T-helper 9 cell (primary cell): ENCODE measurements at places on chromosomes 7 and 10.

DNA sequence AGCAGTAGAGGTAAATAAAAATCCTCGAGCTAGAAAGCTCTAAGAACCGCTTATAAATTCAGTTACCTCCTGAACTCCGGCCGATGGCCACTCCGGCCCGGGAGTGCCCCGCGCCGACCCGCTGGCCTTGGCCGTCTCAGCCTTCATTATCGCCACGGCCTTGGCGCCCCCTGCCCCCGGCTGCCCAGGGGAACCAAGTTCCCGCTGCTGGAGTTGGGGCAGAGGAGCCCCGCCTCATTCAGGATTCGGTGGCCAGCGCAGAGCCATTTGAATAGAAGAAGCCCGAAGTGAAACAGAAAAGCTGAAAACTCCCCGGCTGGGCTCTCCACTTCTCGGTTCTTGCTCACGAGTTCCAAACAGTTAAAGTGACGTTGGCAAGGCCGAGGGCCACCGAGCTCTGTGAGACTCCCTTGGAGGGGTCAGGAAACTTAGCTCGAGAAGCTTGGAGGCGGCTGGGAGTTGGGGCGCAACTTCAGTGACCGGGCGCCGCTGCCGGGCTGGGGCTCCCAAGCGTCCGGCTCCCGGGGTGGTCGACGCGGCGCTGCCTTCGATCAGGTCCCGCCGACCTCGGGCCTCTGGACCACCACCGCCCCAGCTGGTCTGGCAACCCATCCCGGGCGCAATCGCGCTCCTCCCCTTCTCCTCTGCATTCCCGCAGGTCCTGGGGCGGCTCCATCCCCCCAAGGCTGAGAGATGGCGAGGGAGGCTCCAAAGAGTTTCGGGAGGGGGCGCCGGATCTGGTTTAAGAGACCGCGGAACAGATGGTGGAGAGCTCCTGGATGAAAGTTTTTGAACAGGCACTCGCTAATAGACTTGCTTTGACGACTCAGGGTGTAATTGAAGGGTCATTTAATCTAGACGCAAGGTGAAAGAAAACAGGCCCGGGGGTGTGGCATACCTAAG lies 5.8 kb upstream of the FEZF1 start:
- DNase-seq = no peak

GRCh38 chr7:158322616-158323530 lies 264.8 kb downstream of the PTPRN2 start:
- DNase-seq = no peak

DNA sequence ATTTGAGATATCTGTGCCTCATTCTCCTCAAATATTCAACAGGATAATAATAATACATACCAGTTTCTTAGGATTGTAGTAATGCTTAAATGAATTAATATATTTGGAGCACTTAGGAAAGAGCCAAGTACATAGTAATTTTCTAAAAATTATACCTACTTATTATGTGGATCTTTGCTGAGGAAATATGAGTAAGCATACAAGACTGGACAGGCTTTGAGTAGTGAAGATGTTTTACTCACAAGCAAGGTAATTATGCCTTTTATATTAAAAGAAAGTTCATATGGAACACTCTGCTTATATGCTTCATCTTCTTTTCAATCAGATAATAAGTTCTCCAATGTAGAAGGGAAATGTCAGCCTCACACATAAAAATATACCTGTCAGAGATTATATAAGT lies 337.5 kb upstream of the KAT6B start:
- no peak for DNase-seq

- no peak for DNase-seq
These were observed 422.0 kb downstream of the CDC14C start for GRCh38 chr7:49346195-49346899.

- DNase-seq = no peak
These were observed 96.3 kb downstream of the ELMO1 start for GRCh38 chr7:37352251-37352880.

- DNase-seq = no peak
These were observed 87.4 kb downstream of the CHN2 start for GRCh38 chr7:29281782-29282541.
